Choroid plexus epithelial cell (primary cell): ENCODE measurements at places on chromosomes 13 and 19.
A peak's percentile ranks its signal among the peaks of the same experiment; 100 is the strongest.

- DNase-seq = no peak
Observed at GRCh38 chr13:31947105-31947504, 84.5 kb upstream of the FRY start.

DNA sequence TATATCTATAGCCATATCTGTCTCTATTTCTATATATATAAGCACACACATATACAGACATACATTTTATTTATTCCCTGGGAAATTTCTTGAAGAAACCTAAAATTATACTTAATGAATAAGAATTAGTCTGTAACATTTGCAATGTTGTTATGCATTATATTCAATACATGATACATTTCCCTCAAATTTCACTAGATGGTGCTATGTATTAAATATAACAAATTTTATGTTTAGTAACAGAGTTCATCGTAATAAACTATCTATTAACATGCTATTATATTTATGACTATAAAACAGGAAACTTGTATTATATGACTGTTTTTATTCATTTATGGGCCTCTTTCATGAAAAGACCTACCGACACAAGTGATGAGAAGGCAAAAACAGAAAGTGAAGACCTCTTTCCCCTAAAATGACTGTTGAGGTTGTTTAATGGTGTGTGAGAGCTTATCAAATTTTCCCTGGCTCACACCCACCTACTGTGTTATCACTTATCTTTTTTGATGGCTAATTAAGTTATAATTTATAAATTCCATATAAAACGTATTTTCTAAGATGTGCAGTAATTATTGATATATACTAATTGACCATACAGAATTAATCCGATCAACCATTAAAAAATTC is 881.9 kb downstream of the SLITRK6 start:
- peak; percentile 41 for DNase-seq

DNA sequence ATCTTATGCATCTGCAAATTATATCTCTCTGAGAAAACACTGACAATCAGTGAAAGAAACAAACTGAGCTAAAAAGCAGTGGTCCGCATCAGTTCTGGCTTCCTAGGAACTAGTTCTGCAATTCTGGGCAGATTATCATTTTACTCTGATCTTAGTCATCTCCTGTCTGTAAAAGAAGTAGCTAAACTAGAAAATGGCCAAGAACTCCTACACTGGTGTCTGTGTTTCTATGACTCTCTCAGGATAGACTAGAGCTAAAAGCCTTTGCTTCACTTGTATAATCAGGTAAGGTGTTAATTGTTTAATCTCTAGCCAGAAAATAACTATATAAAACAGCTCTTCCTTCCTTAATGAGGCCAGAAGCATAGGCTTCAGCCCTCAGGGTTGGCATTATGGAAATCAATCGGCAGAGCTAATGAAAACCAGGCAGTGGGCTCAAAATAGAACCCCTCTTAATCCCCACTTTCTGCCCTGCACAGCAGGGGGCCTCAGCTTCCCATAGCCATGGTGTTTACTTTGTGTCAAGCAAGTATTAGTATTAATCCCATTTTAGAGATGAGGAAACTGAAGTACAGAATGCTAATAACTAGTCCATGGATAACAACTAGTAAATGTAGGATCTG is 459.2 kb downstream of the FGF14 start:
- DNase-seq = no peak

GRCh38 chr19:23822735-23823134 is 64.0 kb upstream of the ZNF681 start:
- no peak for DNase-seq

- no peak for DNase-seq
Observed at GRCh38 chr19:38720559-38721236, 23.6 kb downstream of the CAPN12 start.

DNA sequence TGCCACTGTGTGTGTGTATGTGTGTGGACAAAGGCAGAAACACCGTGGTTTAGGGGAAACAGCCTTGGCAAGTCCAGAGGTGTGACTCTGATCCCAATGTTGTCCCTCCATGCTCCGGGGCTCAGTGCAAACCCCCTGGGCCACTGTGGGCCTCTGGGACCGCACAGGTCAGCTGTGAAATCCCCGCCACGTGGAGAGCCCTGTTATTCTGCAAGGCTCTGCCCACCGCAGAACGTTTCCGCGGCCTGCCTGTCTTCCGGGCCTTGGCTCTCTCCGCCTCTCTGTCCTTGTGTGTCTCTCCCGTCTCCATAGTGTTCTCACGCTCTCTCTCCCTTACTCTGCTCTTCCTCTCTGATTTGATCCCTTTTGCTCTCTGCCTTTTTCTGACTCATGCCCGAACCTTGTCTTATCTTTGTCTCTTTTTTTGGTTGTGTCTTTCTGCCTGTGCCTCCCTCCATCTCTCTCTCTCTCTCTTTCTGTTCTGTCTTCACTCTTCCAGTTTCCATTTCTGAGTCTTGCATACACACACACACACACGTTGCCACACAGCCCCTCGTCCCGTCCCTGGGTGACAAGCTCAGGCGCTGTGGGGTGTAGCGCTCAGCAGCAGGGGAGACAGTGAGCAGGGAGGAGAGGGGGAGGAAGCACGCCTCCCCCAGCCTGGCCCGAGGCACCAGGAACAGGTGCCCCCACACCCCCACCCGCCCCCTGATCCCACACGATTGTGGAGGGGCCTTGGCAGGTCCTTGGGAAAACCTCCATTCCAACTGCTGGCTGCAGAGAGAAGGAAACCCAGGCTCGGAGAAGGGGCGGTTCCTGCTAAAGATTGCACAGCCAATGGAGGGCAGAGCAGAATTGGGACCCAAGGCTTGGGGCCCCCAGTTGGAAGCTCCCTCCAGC is 3.0 kb downstream of the TTYH1 start:
- DNase-seq = peak; percentile 52

DNA sequence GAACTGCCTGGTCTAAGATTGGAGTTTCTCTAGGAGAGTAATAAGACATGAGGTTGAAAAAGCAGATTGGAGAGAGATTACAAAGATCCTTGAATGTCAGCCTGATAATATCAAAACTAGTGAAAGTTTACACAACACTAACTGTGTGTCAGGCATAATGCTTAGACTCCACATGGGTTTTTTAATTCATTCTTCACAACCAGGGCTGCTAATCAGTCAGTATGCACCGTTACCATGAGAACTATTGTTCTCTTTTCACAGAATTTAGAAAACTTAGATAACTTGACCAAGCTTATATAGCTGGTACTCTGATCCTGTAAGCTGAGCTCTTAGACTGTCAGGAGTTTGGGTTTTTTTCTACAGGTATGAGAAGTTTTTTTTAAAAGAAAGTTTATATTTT is 46.6 kb upstream of the TSC22D1 start:
- no peak for DNase-seq

DNA sequence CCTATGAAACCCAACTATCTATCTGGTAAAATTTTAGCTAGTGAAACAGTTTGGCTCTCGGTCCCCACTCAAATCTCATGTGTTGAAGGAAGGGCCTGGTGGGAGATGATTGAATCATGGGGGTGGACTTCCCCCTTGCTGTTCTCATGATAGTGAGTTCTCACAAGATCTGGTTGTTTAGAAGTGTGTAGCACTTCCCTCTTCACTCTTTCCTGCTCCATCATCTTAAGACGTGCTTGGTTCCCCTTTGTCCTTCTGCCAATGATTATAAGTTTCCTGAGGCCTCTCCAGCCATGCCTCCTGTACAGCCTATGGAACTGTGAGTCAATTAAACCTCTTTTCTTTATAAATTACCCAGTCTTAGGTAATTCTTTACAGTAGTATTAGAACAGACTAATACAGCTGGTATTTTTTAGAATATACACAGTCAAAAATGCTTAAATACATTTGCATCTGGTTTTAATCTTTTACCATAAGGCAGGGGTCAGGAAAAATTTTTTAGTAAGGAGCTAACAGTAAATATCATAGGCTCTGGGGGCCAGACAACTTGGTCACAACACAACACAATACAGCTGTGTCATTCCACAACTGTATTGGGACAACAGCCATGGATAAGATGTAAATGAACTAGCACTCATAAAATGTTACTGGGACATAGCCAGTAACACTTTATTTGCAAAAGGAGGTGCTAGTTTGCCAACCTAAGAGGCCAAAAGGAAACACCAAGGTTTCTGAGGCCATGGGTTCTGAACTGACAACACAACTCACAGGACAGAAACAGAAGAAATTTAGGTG is 24.3 kb downstream of the DZIP1 start:
- DNase-seq = no peak

DNA sequence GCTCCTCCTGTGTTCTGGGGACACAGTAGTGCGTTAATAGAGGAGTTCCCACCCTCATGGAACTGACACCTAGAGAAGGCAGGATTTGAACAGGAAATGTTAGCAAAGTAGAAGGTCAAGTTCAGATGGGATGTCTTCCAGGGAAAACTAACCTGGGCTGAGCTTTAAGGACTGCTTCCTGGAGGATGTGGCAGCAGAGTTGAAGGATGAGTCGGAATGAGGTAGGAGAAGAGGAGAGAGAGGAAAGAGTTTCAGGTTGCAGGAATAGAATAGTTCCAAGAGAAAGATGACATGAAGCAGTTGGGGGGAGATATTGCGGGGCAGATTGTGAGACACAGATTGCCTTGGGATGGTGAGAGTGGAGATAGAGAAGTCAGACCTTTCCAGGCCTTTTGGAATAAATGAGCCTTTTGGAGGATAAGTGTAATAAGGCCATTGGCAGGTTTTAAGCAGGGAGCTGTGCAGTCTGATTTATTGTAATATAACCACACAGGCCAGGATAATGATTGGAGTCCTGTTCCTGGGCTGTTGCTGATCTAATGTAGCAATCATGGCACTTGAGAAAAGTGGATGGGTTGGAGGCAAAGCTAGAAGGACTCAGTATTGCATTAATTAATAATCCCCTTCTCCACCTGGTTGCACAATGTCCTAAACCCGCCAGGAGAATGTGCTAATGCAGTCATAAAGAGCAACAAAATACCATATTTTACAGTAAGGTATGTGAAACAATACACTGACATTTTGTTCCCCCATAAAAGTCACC is 205.4 kb downstream of the SHISA2 start:
- DNase-seq = no peak

DNA sequence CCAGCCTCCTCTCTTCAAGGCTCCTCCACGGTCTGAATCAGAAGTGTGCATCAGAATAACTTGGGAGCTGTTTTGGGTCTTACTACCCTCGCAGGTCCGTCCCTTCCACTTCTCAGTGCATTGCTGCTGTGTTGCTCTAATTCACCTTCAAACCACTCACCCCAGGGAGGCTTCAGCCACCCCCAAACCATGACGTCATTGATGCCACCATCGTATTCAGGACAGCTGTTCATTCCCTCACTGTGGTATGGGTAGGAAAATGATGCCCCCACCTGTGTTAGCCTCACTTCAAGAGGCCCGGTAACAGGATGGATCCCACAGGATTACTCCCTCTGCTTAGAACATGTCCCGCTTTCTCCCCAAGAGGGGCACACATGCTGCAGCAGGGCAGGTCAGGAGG is 1005.7 kb downstream of the UQCRFS1 start:
- no peak for DNase-seq

DNA sequence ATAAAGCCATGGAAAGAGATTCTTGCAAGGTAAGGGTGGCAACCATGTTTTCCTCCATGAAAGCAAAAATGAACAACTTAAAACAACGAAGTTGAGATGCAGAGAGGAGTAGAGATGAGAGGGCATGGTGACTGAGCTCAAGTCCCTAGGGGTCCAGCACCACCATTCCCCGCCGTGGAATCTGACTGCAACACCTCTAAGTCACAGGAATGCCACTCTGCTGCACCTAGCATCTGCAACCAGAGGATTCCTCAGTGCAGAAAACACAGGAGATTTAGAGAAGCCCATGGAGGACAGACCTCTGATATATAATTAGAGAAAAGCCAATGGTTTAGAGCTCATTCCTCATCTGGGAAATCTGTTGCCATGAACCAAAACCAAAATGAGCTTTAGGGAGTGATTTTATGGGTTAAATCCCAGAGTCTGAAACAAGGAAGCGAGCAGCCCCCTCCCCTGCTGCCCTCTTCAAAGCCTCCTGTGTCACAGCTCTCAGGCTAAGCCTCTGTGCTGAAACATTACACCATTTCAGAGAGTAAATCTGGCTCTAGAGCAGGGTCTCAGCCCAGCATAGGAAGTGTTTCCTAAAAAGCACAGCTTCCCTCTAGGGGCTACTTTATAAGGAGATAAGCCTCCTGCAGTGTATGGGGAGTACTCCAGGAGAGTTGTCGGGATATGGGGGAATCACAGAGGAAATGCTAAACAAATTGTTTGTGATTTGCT is 1043.6 kb downstream of the UQCRFS1 start:
- no peak for DNase-seq
